ENCODE measurements at places on chromosomes 1 and 21.

GRCh38 chr1:151723726-151724370 is 2.5 kb downstream of the RIIAD1 start:
- DNase-seq: no peak

GRCh38 chr1:27591622-27592021 is 12.3 kb downstream of the AHDC1 start:
- no peak for DNase-seq

DNA sequence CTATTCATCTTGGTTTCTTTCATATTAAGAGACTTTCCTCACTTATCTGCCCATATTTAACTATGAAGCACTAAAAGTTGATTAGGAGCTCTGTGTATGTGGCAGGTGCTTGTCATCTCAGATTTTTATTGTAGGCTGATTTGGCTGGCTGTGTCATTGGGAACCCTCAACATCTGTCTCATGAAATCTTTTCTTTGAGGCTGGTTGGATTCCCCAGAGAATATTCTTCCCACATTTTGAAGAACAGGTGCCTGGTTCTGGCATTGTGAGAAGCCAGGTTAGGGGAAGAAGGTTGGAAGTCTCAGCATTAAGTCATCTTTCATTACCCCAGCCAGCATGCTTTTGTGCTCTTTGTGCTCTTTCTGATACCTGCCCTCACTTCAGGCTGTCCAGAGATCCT is 37.1 kb downstream of the EEIG2 start:
- no peak for DNase-seq

- no peak for DNase-seq
Measured at GRCh38 chr1:213728593-213729536, 258.9 kb upstream of the PROX1 start.

DNA sequence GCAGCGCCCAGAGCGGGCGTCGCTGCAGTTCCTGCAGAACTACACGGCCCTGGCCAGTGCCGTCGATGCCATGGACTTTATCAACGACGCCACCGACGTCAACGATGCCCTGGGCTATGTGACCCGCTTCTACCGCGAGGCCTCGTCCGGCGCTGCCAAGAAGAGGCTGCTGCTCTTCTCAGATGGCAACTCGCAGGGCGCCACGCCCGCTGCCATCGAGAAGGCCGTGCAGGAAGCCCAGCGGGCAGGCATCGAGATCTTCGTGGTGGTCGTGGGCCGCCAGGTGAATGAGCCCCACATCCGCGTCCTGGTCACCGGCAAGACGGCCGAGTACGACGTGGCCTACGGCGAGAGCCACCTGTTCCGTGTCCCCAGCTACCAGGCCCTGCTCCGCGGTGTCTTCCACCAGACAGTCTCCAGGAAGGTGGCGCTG is 22.0 kb downstream of the COL6A1 start:
- no peak for DNase-seq

- DNase-seq: no peak
Measured at GRCh38 chr1:221630236-221630635, 111.7 kb downstream of the DUSP10 start.

DNA sequence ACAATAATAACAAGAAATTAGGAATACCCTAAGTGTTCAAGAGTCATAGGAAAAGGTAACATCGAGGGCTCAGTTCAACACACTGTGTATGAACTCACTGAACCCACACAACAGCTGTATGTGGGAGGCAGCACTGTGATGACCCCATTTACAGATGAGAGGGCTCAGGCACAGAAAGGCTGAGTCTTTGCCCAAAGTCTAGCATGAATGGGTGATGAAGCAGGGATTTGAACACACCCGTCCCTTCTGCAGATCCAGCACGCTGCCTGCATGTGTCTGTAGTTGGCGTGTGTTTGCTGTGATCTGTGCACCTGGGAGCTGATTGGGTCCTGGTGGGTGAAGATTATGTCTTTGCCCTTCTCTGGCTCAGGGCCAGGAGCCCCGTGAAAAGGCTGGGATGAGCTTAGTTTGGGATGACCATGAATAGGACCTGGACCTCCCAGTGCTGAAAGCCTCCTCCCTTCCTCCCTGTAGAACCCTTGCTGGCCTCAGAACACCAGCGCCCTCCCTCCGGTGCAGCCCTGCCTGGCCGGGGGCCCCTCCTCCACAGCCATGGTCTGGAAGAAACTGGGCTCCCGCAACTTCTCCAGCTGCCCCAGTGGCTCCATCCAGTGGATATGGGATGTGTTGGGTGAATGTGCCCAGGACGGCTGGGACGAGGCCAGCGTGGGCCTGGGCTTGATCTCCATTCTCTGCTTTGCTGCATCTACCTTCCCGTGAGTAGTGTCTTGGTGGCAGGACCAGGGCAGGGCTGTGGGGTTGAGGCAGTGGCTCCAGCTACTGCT is 5.2 kb downstream of the SLC66A1 start:
- no peak for DNase-seq

- DNase-seq: no peak
Measured at GRCh38 chr1:40095806-40096205, 1.2 kb downstream of the PPT1 start.

DNA sequence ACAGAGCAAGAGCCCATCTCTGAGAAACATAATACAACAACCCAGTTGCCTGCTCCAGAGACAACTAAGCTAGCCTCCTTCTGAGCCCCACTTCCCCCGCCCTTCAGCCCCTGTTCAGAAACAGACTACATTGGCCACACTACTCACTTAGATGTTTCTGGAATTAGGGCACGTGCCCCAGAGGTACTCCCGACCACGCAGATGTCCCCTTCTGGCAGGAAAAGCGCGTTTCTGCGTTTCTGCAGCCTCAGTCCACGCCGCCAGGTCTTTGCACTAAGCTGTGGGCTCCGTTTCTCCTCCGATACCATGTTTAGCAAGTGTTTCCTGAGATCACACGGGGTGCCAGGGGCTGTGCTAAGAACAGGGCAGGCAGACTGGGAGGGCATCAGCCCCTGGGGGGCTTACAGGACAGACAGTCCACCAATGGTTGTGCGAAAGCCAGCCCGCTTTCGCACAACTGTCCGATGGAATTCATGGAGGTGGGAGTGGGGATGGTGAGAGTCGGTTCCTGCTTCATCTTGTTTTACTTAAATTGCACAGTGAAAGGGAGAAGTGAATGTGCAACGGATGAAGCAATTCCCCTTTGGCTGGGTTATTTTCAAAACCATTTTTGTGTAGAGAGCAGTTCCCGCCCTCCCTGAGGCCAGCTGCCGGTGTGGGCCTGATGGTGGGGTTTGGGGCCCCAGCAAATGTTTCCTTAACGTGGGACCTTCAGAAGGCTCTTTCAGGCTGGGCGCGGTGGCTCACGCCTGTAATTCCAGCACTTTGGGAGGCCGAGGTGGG is 2.7 kb downstream of the PIK3CD start:
- no peak for DNase-seq

- no peak for DNase-seq
Measured at GRCh38 chr1:44553127-44553758, 121.0 kb downstream of the TMEM53 start.

DNA sequence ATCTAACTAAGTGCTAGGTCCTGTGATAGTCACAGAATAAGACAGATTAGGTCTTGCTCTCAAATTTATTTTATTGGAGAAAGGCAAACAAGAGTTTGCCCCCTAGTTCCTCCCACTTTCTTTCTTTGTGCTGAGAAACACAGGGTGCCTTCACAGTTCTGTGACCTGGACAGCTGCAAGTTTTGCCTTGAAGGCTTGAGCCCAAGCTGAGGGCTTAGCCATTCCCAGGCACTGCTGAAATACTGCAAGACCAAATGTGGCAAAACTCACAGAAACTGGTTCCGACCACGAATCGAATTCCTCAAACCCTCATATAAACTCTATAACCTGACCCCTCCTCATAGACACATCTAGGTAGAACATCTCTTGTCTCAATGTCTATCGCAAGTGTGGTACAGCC is 227.9 kb downstream of the RERE start:
- DNase-seq: no peak

All from CD4-positive, alpha-beta T cell treated with Interleukin-1 beta for 1 hour (primary cell).